ENCODE measurements at places on chromosomes 7 and 10.

DNA sequence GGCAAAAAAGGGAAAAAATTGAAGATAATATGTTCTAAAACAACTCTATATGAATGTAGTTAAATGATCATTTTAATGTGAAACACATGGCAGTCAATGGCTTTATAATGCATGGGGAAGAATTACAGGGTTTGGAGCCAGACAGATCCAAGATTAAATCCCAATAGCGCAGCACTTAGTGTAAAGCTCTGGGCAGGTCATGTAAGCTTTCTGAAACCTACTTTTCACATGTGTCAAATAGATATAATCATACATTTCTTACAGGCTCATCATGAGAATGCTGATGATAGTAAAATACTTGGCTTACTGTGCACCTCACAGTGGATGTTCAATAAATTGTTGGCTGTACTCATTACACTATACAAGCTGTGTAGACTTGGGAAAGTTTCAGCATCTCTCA, 48.0 kb upstream of the ZNF365 start:
- peak; percentile 96 for DNase-seq

DNA sequence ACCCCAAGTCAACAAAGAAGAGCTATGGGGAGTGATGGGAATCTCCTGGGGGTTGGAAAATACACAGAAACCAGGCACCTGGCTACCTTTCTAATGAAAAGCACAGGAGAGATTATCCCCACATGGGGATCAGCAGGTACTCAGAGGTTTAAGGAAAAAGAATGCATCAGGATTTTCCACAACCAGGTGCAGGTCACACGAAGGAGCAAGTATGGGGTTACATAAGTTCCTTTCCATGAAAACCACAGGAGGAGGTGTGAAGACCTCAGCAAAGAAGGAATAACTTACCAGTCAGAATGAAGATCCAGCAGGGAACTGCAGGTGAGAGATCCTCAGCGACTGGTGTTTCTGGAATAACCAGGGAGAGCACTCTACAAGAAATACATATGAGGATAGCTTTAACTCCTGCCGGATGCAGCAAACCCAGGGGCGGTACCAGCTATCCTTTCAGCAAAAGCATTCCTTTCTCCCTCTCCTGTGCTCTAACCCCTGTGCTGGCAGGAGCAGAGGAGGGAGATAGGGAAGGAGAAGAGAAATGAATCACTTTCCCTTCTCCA, 116.7 kb upstream of the TMEM106B start:
- no peak for DNase-seq

GRCh38 chr10:75499556-75500160, 68.2 kb downstream of the LRMDA start:
- no peak for DNase-seq

GRCh38 chr7:145016068-145016467, 180.2 kb upstream of the TPK1 start:
- no peak for DNase-seq

GRCh38 chr7:304574-305409, 14.8 kb downstream of the FOXL3 start:
- DNase-seq: no peak

DNA sequence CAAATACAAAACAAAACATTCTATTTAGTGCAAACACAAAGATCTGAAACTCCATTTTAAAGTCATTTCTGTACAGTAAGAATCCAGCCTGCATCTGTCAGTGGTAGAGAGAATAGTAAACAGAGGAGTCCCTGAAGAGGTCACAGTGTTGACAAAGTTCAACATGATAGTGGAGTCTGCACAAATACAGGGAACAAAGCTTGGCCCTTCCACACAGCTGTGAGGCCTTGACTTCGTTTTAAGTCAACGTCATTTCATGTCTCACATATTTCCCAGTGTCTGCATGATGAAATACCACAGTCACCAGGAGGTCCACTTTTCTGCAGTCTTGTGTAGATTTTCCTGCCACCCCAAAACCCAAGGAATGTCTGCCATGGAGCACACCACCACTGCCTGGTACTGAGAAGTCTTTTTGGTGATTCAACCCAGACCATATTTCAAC, 33.0 kb downstream of the CYP26A1 start:
- no peak for DNase-seq

- peak; percentile 88 for DNase-seq
Measured at GRCh38 chr7:27096768-27097514, 1.1 kb upstream of the HOXA1 start.

- DNase-seq: no peak
Measured at GRCh38 chr10:117596706-117597105, 54.2 kb downstream of the EMX2 start.

GRCh38 chr7:27603813-27604212, 58.9 kb downstream of the HIBADH start:
- peak; percentile 48 for DNase-seq

- DNase-seq: no peak
Measured at GRCh38 chr10:13340626-13341376, 7.3 kb downstream of the SEPHS1 start.

DNA sequence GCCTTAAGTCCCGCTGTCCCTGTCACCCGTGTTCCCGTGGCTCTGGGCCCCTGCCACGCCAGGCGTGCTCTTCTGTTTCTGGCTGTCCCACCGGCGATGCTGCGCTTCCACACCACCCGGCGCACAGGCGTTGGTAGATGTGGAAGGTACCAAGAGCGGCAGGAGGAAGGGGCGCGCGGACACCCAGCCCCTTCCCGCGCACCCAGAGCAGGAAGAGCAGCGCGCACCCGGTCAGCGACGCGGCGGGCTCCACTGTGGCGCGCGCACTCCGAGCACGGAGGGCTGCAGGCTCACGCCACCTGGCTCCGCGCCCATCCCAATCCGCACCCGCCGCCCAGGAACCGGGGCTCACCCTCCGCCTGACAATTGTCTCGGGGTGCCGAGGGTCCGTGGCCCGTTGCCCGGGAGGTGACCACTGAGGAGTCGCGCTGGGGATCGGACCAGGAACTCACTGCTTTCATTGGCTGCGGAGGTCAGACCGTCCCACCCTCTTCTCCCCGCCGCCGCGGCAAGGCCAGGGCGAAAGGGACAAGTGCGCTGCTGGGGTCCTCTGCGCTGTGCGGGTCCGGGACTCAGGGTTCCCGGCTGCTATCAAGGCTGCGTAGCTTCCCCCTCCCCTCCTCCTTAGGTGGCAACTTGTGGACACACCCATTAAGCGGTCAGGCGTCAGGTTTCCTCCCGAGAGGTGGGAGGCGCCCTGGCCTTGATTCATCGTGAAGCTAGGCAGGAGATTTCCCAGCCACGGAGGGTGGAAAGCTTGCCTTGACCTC, 121.6 kb upstream of the ZNF92 start:
- peak; percentile 57 for DNase-seq

- DNase-seq: no peak
Measured at GRCh38 chr10:6751363-6751762, 171.3 kb upstream of the PRKCQ start.

DNA sequence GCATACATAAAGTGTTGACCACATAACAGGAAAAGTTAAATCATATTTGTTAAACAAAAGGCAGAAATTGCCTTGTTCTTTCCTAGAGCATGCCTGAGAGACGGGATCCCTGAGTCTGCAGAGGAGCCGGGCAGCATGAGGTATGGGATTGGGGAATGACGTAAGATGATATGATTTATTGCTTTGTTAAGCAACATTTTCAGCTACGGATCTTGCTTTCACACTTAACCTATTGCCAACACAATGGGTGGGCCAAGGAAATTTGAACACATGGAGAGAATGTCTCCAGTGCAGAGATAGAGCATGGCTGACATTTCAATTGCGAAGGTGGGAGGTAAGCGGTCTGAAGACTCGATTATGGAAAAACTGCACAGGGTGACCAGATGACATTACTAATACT, 76.7 kb downstream of the EMX2 start:
- peak; percentile 55 for DNase-seq

GRCh38 chr10:35194906-35195305, 68.3 kb downstream of the CREM start:
- DNase-seq: peak; percentile 75

DNA sequence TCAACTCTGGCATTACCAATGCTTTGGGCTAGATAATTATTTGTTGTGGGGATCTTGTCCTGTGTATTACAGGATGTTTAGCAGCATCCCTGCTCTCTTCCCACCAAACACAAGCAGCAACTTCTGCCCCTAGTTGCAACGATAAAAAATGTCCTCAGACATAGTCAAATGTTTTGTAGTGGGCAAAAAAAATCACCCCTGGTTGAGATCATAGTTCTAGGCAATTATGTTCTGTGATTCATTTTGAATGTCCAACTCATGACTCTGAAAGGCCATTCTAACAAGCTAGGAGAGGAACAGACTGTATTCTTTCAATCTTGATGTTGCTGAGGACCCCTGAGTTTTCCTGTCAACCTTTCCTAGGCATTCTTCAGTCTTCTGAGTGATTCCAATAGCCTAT, 79.5 kb downstream of the RTKN2 start:
- DNase-seq: no peak

Data from muscle of leg (tissue), 16 donors.